Epithelial cell of proximal tubule (primary cell): ENCODE measurements at places on chromosomes 4 and X. TPM values are rescaled to one million over a fixed set of nuclear protein-coding genes. Genes with fewer than 3 reads are reported as not detected.

Gene TRAPPC11
- total RNA-seq = 15.8 and 38.1 TPM in 2 replicates

Gene CSTF2
- 19.8 and 37.4 TPM in 2 replicates for total RNA-seq

Gene PCDH11X
- not detected in 2 replicates for total RNA-seq

Gene HTR2C
- total RNA-seq = not detected in 2 replicates

Gene MAOA
- total RNA-seq = 3.5 and 4.3 TPM in 2 replicates

Gene SSX2
- total RNA-seq = not detected in 2 replicates

Gene TRIM75
- not detected in 2 replicates for total RNA-seq

Gene IL9R
- 0.07 TPM in 1 of 2 replicates, not detected in the other for total RNA-seq

Gene TCEAL4
- total RNA-seq = 36.5 and 39.4 TPM in 2 replicates

Gene REELD1
- not detected in 2 replicates for total RNA-seq

Gene RTL3
- 0.06 and 4.9 TPM in 2 replicates for total RNA-seq

Gene GPR119
- not detected in 2 replicates for total RNA-seq

Gene SERTM2
- not detected in 2 replicates for total RNA-seq

Gene FAM47A
- total RNA-seq = not detected in 2 replicates

Gene HSD17B13
- total RNA-seq = not detected in 2 replicates

Gene PCSK1N
- total RNA-seq = 12.4 and 19.3 TPM in 2 replicates

Gene BEND2
- total RNA-seq = not detected in 2 replicates

Gene EGF
- 0.36 and 0.46 TPM in 2 replicates for total RNA-seq

Gene CT45A10
- not detected in 2 replicates for total RNA-seq

Gene UGT2A1
- total RNA-seq = not detected in 2 replicates

Gene PABPC5
- total RNA-seq = 1.3 and 2.0 TPM in 2 replicates

Gene CFAP99
- not detected in 2 replicates for total RNA-seq

Gene DTHD1
- total RNA-seq = not detected in 2 replicates

Gene LYAR
- total RNA-seq = 35.1 and 51.6 TPM in 2 replicates

Gene KDR
- total RNA-seq = 0.29 and 1.4 TPM in 2 replicates

Gene CDKN2AIP
- 25.5 and 36.8 TPM in 2 replicates for total RNA-seq

Gene CENPVL2
- 0.07 TPM in 1 of 2 replicates, not detected in the other for total RNA-seq

Gene UTP14A
- 9.7 and 23.1 TPM in 2 replicates for total RNA-seq

Gene ITIH6
- total RNA-seq = not detected in 2 replicates

Gene CHRNA9
- total RNA-seq = not detected in 2 replicates

Gene HSPA4L
- 10.6 and 12.6 TPM in 2 replicates for total RNA-seq

Gene GYG2
- total RNA-seq = 0.75 and 1.0 TPM in 2 replicates

Gene HSFX1
- total RNA-seq = 0.51 TPM in 1 of 2 replicates, not detected in the other

Gene CT45A2
- total RNA-seq = not detected in 2 replicates

Gene SULT1E1
- 0.43 TPM in 1 of 2 replicates, not detected in the other for total RNA-seq

Gene EGFL6
- not detected in 2 replicates for total RNA-seq

Gene USP38
- 13.7 and 21.2 TPM in 2 replicates for total RNA-seq

Gene RASL11B
- 2.6 and 3.6 TPM in 2 replicates for total RNA-seq

Gene ZNF630
- total RNA-seq = 1.5 and 3.1 TPM in 2 replicates

Gene SLC4A4
- total RNA-seq = 4.6 and 5.6 TPM in 2 replicates

Gene TMPRSS11F
- total RNA-seq = not detected in 2 replicates

Gene TMEM255A
- total RNA-seq = 0.14 and 0.40 TPM in 2 replicates

Gene KLKB1
- not detected in 2 replicates for total RNA-seq

Gene FAM53A
- total RNA-seq = 2.1 and 2.5 TPM in 2 replicates

Gene PPEF2
- not detected in 2 replicates for total RNA-seq

Gene GLUD2
- total RNA-seq = 0.17 and 0.72 TPM in 2 replicates

Gene GDPD2
- not detected in 2 replicates for total RNA-seq

Gene POU4F2
- not detected in 2 replicates for total RNA-seq

Gene EFHC2
- total RNA-seq = 0.81 TPM in 1 of 2 replicates, not detected in the other

Gene TMEM35A
- total RNA-seq = 0.29 and 1.0 TPM in 2 replicates

Gene IBSP
- not detected in 2 replicates for total RNA-seq

Gene THOC2
- total RNA-seq = 42.2 and 47.4 TPM in 2 replicates

Gene HELT
- total RNA-seq = not detected in 2 replicates

Gene HTN3
- total RNA-seq = not detected in 2 replicates

Gene SLC9B1
- total RNA-seq = 0.43 and 1.1 TPM in 2 replicates

Gene TLR6
- 0.22 and 0.29 TPM in 2 replicates for total RNA-seq

Gene PLAC8
- 1.7 and 8.4 TPM in 2 replicates for total RNA-seq

Gene PDHA2
- total RNA-seq = not detected in 2 replicates

Gene MTMR1
- total RNA-seq = 18.2 and 19.3 TPM in 2 replicates
